Dermis lymphatic vessel endothelial cell (primary cell): ENCODE measurements at places on chromosomes 5 and 9. TPM values are rescaled to one million over a fixed set of nuclear protein-coding genes. Genes with fewer than 3 reads are reported as not detected.

CDC26 gene
- total RNA-seq, result 33.2 and 41.1 TPM in 2 replicates

F12 gene
- total RNA-seq, result 0.54 and 0.77 TPM in 2 replicates

FGF10 gene
- total RNA-seq, result not detected in 2 replicates

CDH9 gene
- total RNA-seq, result not detected in 2 replicates

KLF4 gene
- total RNA-seq, result 4.6 and 20.0 TPM in 2 replicates

IFNE gene
- under 0.01 TPM in 1 of 2 replicates, not detected in the other for total RNA-seq

UBLCP1 gene
- 9.6 and 16.8 TPM in 2 replicates for total RNA-seq

PSD2 gene
- total RNA-seq, result under 0.01 and 0.09 TPM in 2 replicates

PDE6A gene
- 0.11 TPM in 1 of 2 replicates, not detected in the other for total RNA-seq

OLFM1 gene
- total RNA-seq, result 0.54 and 12.9 TPM in 2 replicates

C9orf152 gene
- total RNA-seq, result not detected in 2 replicates

SH3PXD2B gene
- total RNA-seq, result 11.5 and 20.9 TPM in 2 replicates

CYLC2 gene
- total RNA-seq, result not detected in 2 replicates

ARPC5L gene
- 13.8 and 15.1 TPM in 2 replicates for total RNA-seq

AOPEP gene
- 35.7 and 45.7 TPM in 2 replicates for total RNA-seq

ELP1 gene
- 32.5 and 40.9 TPM in 2 replicates for total RNA-seq

CNTFR gene
- total RNA-seq, result not detected in 2 replicates

DBH gene
- total RNA-seq, result not detected in 2 replicates

PLPP7 gene
- total RNA-seq, result 2.1 and 2.6 TPM in 2 replicates

PFDN1 gene
- total RNA-seq, result 49.8 and 54.5 TPM in 2 replicates

CCDC171 gene
- total RNA-seq, result 0.65 and 0.77 TPM in 2 replicates

KCNV2 gene
- not detected in 2 replicates for total RNA-seq

PCDHGA1 gene
- 0.34 and 0.43 TPM in 2 replicates for total RNA-seq

EDIL3 gene
- total RNA-seq, result 0.09 and 0.22 TPM in 2 replicates

HAVCR1 gene
- not detected in 2 replicates for total RNA-seq

SLC36A3 gene
- not detected in 2 replicates for total RNA-seq

CCDC183 gene
- total RNA-seq, result 0.52 and 0.98 TPM in 2 replicates

ZNF608 gene
- total RNA-seq, result 7.8 and 12.8 TPM in 2 replicates

LOX gene
- 38.9 and 40.6 TPM in 2 replicates for total RNA-seq

CTSV gene
- total RNA-seq, result 0.26 and 0.33 TPM in 2 replicates

ANXA2R gene
- total RNA-seq, result 10.5 and 15.2 TPM in 2 replicates

SLC44A1 gene
- total RNA-seq, result 13.8 and 29.3 TPM in 2 replicates

NME5 gene
- 1.2 and 2.3 TPM in 2 replicates for total RNA-seq

LCN1 gene
- not detected in 2 replicates for total RNA-seq

CARD9 gene
- 0.09 and 0.43 TPM in 2 replicates for total RNA-seq

OLFML2A gene
- 4.5 and 4.6 TPM in 2 replicates for total RNA-seq

FOXD4L4 gene
- total RNA-seq, result under 0.01 and 0.09 TPM in 2 replicates

AGTPBP1 gene
- total RNA-seq, result 26.1 and 28.3 TPM in 2 replicates

DMAC1 gene
- total RNA-seq, result 9.3 and 11.4 TPM in 2 replicates

PCDHAC2 gene
- total RNA-seq, result 0.11 and 0.17 TPM in 2 replicates

ZNF622 gene
- 25.4 and 32.8 TPM in 2 replicates for total RNA-seq
